ENCODE measurements at places on chromosomes 7 and 10.

- DNase-seq = no peak
These were observed 276.9 kb downstream of the GATA3 start for GRCh38 chr10:8331387-8331786.

- no peak for DNase-seq
These were observed 26.2 kb downstream of the RBM20 start for GRCh38 chr10:110670335-110670734.

GRCh38 chr10:34476608-34477007 is 338.5 kb downstream of the PARD3 start:
- no peak for DNase-seq

GRCh38 chr10:103983367-103983911 is 16.5 kb downstream of the SLK start:
- DNase-seq = no peak

- DNase-seq = no peak
These were observed 143.3 kb downstream of the HDAC9 start for GRCh38 chr7:18638594-18639452.

- no peak for DNase-seq
These were observed 37.2 kb downstream of the PDE1C start for GRCh38 chr7:32033006-32033405.

GRCh38 chr7:30802812-30803211 is 31.6 kb downstream of the MINDY4 start:
- no peak for DNase-seq

GRCh38 chr7:94656658-94656924 is 658 bp upstream of the SGCE start:
- no peak for DNase-seq

- no peak for DNase-seq
These were observed 253.1 kb downstream of the PTEN start for GRCh38 chr10:88116481-88116880.

- DNase-seq = no peak
These were observed 45.0 kb upstream of the STK17A start for GRCh38 chr7:43537765-43538403.

GRCh38 chr7:117480978-117481377 is 1.2 kb downstream of the CFTR start:
- no peak for DNase-seq

DNA sequence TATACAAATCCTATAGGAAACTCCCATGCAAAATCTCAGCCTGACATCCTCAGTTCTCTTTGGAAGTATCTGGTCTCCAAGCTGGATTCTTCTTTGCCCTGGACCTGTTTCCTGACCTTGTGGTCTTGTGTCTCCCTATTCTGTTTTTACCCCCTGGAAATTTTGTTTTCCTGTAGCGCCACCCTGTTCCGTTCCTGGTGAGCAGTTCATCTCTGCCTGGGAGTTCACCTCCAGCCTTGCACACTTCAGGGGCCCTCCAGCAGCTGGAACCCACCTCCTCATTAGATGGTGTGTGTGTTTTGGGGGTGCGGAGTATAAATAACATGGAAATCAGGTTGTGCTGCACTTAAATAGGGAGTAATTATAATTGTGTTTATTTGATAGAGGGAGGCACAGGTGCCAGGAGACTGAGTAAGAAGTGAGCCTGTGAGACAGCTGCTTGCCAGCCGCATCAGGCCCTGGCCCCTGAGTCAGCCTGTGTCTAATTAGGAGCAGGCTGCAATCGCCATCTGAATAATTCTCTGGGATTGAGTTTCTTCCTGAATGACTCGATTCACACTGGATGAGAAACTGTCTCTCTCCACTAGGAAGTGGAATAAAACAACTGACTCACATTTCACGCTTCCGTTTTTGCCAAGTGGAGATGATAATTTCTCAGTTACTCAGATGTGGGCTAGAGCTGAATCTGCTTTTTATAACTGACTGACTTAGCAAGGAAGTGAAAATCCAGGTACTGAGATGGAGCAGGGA is 69.4 kb upstream of the HECTD2 start:
- peak; percentile 82 for DNase-seq

GRCh38 chr7:84224505-84224904 is 29.9 kb upstream of the SEMA3A start:
- no peak for DNase-seq

DNA sequence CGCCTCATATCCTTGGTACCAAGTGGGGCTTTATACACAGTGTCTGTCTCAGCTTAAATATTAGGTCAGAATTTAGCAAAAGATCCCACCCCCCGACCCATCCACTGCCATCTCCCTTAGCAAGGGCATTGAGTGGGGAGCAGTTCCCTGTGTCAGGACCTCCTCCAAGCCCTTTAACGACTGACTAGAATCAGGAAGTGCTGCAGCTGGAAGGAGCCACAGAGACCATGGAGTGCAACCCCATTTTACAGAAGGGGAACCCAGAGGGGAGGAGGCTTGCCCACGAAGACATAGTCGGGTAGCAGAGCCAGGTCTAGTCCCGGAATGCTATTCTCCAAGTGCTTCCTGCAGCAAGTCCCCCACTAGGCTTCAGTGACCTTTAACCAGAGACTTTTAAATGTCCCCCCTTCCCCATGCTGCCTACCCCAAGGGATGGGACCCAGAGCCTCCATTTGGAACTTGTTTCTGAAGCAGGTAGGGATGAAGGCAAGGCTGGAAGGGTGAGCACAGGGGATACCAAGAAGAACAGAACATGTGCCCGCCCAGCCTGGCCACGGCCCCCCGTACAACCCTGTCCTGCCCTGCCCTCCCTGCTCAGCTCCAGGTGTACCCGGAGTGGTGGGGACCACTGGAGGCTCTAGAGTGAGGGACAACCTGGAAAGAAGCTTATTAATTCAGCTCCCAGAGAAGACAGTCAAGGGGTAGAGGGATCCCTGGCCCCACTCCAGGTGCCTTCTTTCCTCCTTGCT is 41.3 kb downstream of the C10orf105 start:
- no peak for DNase-seq

DNA sequence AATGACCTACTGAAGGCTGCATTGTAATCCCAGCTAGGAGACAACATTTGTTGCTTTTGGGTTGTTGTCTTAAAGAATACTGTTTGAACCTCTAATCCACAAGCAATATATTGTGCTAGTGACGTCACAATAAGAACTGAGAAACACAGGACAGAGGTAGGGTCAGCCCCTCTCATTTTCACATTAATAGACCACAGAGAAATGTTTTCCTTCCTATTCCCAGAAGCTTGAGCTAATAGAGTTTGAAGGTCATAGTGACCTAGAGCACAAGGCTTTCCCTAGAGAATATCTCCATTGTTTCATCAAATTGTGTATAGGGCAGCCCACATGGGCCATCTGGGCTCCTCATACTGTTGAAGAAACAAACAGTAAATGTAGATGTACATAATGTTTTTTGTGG is 300.9 kb upstream of the AKR1E2 start:
- no peak for DNase-seq

GRCh38 chr7:388023-388960 is 98.3 kb downstream of the FOXL3 start:
- DNase-seq = peak; percentile 31

DNA sequence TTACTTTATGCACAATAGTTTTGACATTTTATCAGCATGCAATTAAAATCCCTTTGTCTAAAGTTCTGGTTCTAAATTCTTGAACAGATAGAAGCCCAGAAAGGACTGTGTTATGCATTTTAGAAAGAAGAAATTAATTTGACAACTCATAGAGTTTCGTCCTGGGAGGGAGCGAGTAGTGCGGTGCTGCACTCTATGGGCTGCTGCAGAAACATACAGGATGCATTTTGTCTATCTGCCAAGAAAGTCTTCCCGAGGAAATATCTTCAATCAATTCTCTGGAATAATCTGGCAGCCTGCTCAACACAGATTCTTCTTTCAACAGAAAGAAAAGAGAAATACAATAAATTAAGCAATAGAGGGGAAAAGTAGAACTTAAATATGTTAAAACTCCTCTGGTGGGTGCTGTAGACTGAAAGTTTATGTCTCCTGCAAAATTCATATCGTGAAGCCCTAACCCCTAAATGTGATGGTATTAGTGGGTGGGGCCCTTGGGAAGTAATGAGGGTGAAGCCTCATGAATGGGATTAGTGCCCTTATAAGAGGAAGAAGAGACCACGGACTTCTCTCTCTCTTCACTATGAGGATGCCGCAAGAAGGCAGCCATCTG is 39.0 kb upstream of the IFRD1 start:
- DNase-seq = no peak

DNA sequence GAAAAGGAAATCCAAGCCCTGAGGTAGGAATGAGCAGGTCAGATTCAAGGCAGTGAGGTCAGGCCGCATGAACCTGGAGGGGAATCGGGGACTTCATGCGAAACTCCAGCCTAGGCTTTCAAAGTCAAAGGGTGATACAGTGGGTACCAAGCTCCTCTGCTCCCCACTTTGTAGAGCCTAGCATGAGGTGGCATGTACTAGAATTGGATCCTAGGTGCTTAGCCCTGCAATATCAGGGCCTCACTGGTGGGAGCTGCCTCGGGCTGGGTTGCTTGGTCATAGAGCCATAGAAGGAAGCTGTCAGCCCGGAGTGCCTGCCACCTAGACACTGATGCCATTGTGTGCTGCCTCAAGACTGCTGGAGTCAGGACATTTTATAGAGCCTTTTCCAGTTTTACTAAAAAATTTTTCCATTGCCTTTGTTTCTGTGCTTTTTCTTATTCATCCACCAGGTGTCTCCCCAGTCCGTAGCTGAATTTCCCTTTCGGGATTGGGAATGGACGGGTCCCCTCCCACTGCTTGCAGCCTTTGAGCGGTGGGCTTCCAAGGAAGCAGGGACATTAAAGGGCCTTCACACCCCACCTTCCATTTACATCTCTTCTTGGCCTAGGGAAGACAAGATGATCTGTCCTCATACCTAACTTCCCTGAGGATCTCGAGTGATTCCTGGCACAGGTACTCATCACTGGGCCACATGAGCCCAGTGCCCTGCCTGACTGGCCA is 5.5 kb upstream of the LZTS2 start:
- no peak for DNase-seq

DNA sequence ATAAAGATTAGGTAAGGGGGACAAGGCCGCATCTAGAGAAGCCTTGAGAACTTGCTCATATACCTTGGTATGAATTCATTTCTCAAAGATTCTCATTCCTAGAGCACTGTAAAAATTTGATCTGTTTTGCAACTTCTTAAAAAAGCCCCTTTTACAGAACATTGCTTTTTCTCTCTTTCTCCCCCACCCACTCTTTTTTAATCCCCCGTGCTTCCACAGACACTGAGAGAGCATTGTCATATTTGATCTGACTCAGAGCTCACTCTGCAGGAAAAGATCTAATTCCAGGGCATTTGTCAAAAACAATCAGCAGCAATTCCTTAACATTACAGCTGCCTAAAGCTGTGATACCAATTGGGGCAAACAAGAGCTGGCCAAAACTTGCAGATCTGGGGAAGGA is 92.0 kb downstream of the ARHGAP22 start:
- no peak for DNase-seq

GRCh38 chr10:77983384-77984341 is 45.7 kb downstream of the POLR3A start:
- DNase-seq = no peak

DNA sequence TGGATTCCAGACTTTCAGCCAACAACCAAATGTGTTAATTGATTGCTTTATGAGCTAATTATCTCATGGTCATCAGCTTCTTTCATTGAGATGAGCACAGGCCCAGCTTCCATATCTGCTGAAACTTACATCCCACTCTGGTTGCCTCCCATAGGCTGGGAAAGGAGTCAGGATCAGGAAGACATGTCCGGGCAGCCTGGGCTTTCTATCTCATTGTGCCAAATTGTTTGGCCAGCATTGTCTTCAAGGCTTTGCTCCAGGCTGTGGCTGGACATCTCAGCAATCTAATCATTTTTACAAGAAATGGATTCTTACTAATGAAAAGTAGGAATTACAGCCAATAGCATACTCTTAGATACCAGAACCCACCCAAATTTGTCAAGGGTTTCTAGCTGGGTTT is 295.2 kb downstream of the CXCL12 start:
- no peak for DNase-seq

DNA sequence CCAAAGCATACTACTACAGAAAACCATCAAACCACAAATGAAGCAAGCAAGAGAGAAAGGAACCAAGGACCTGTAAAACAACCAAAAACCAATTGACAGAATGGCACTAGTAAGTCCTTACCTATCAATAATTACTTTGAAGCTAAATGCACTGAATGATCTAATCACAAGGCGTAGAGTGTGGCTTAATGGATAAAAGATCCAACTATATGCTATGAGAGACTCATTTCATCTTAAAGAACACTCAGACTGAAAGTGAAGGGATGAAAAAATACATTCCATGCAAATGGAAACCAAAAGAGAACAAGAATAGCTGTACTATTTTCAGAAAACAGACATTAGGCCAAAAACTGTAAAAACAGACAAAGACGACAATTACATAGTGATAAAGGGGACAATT is 70.7 kb downstream of the CRPPA start:
- no peak for DNase-seq

DNA sequence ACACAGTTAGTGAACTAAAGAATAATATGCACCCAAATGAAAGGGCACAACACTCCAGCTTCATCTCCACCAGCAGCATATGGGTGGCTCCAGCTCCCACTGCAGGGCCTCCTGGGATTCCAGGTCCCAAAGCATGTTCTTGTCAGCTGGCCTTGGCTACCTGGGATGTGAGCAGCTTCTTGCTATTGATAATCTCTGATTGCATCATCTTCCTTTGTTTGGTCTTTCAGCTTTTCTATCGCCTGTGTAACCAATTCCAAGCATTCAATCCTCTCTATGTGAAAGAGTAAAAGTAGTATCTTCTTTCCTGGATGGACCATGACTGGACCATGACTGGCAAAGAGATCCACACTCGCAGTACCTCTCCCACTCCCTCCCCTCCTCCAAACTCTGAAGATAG is 333.9 kb upstream of the GLI3 start:
- no peak for DNase-seq

- DNase-seq = no peak
These were observed 165.7 kb downstream of the PTPN20 start for GRCh38 chr10:47076949-47077361.

Measured in RWPE2 (cell line).